ENCODE measurements at places on chromosomes 7 and 10.
A peak's percentile ranks its signal among the peaks of the same experiment; 100 is the strongest.

DNA sequence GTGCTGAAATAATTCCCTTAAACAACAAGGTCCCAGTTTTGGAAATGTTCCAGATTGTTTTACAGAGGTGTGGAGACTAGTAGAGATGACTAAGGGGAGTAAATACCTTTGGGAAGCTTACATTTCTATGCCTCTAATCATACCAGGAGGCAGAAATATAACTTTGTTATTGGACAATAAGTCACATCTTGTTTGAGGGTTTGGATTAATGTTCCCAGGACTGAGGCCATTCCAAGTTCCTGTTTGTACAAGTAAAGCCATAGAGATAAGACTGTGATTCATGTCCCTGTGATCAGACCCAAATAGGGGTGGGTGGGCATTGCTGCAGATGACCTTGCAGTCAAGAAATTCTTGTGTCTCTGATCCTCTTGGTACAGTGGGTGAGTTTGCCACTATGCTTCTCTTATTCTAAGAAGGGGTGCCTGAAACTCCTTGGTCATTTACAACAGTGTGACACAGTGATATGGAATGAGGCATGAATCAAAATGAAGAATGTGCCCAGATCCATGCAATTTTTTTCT, 508.3 kb downstream of the SORCS3 start:
- no peak for DNase-seq

DNA sequence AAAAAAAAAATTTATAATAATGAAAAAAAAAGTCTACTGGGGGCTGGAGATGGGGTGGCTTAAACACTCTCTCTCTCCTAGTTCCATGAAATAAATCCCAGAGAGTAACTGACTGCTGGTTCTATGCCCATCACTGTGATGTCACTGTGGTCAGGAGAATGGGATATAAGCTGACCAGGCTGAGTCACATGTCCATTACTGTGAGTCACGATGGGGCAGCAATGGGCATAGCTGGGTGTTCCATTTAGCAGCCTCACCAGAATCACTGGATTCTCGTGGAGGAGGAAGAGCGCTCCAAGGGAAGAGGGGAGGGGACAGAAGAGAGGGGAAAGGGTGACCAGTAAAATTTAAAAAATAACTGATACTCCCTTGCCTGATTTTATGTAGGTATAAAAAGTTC, 37.1 kb downstream of the MASTL start:
- DNase-seq, result no peak

GRCh38 chr7:90599892-90600555, 3.9 kb downstream of the CDK14 start:
- no peak for DNase-seq

- no peak for DNase-seq
Observed at GRCh38 chr10:33537066-33537465, 202.6 kb upstream of the NRP1 start.

DNA sequence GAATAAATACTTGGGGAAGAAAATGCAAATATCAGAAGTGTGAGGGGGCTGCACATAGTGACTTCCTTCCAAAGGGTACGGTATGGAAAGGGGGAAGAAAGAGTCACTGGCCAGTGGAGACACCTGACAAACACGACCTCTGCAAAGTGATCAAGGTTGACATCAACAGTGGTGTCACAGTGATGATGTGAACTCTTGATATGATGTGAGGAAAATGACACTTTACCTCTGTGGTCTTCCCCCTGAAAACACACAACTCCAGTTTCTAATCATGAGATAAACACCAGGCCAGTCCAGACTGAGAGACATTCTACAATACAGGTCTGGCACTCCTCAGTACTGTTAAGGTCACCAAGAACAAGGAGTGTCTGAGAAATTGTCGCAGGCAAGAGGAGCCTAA, 169.7 kb downstream of the BUB3 start:
- DNase-seq, result no peak

- DNase-seq, result no peak
Observed at GRCh38 chr10:36604316-36604715, 521.1 kb upstream of the ANKRD30A start.

GRCh38 chr7:133528796-133529195, 275.9 kb downstream of the EXOC4 start:
- DNase-seq, result peak; percentile 30
